Lung microvascular endothelial cell (primary cell): ENCODE measurements at places on chromosomes 1 and 21. TPM values are rescaled to one million over a fixed set of nuclear protein-coding genes. Genes with fewer than 3 reads are reported as not detected.

DNA sequence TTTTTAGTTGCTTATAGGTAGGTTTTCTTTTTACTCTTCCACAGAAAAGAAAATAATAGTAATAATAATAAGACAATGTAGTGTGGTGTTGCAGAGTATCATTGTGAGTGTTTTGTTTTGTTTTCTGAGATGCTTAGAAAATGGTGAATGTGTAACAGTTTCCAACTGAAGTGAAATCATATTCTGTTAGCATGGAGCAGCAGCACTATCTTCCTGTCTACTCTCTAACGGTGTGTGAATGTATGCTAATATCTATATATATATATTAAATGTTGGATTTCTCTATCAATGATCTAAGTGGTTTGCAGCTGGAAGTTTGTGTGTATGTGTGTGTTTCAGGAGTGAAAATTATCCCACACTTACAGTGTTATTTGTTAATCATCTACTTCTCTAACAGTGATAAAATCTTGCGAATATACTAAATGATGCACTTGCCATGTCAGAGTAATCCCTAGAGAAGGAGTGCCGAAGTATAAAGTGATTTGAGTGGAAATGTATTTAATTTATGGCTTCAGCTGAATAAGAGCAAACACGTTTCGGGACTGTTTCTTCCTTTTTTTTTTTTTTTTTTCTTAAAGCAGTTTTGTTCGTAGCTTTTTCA lies 377 bp downstream of the SAMD13 start:
- peak; percentile 3 for DNase-seq

Gene RPTN
- total RNA-seq: not detected in 2 replicates

DNA sequence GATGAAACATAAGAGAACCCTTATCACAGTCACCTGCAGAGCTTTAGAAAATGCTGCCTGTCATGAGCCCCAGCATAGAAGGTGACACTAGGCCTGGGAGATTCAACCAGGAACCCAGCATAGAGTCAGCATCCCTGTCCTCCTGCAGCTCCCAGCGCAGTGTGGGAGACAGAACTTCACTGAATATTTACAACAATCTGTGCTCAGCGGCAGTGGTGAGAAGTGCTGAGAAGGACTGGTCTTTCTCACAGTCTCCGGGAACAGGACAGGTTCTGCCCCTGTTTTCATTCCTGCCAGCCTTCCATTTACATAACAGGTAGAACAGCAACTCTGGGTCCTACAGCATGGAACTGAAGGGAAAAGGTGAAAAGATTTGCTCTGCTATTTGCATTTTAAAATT lies 83.5 kb upstream of the GADD45A start:
- no peak for DNase-seq

Gene ATP6V1G3
- not detected in 2 replicates for total RNA-seq

DNA sequence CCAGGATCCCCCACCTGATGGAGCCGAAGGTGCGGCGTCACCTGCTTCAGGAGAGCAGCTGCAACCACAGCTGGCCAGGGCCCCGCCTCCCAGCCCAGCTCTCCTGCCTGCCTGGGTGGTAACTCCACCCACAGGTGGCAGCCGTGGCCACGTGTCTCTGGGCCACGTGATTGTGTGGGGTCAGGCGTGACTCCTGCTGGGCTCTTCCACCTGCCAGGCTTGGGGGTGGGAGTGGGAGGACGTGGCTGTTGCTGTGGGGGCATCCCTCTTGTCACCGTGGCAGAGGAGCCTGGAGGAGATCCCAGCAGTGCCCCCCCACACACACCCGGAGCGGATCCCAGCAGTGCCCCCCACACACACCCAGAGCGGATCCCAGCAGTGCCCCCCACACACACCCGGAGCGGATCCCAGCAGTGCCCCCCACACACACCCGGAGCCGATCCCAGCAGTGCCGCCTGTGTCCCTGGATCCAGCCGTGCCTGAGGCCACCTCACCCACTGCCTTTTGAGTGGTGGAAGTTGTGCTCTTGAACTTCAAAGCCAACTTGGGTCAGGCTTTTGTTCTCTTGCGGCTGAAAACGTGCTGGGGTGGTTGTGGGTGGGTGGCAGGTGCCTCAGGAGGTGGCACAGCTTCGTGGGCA lies 32.2 kb downstream of the POFUT2 start:
- no peak for DNase-seq

- no peak for DNase-seq
These were observed 41.7 kb downstream of the UTP25 start for GRCh38 chr1:209869291-209870149.

Gene FNBP1L
- total RNA-seq: 34.9 and 40.3 TPM in 2 replicates

- DNase-seq: no peak
These were observed 69.8 kb upstream of the BEND5 start for GRCh38 chr1:48846441-48846840.

GRCh38 chr1:201305815-201306214 lies 22.5 kb downstream of the PKP1 start:
- DNase-seq: no peak

DNA sequence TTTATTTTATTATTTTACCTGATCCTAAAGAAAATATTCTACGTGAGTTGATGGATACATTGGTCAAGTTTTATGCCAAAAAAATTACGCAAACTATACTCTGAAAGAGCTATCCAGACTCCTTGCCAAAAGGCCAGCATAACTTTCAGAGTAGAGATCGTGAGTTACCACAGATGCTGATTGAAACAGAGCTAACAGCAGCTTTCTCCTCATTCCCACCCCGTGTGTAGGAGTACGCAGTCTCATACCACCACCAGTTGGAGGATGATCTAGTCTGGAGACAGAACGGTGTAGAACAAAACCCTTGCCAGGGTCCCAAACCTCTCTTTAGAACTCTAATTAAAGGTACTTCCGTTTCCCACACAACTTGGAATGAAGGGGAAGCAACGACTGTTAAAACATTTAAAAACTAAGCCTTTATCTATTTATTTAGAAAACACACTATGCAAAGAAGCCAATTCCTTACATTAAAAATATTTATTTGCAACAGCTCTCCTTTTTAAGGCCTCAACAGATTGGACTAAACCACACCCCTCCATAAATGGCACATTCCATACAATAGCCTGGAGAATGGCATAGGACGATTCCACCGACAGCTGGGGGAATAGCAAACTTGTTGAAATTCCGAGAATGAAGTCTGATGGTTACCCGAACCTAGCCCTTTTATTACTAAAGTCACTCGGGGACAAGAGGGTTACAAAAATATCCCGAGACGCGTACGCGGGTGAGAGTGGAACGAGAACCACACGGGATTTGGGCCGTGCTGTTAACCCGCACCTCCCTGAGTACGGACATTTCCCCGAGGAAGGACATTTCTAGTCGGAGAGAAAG lies 1.4 kb downstream of the NUCKS1 start:
- peak; percentile 84 for DNase-seq

DNA sequence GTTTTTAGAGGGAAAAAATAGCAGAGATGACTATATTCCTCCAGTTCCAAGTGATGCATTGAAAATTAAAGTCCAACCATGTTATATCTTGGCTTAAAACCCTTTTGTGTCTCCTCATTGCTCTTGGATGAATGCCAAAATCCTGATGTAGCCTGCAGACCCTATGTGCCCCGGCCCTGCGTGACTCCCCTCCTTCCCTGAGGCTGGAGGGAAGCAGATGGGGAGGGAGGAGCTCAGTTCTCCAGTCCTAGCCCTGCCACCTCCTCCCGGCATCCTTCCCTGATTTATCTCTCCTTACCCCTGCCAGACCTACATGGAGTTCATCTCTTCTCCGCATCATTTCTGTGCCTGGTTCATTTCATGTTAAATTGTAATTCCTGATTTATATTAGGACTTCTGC lies 397.4 kb downstream of the PTPRU start:
- DNase-seq: peak; percentile 6

Gene ITLN2
- total RNA-seq: not detected in 2 replicates

- DNase-seq: peak; percentile 37
These were observed 17.8 kb upstream of the PGM1 start for GRCh38 chr1:63575340-63575826.

- DNase-seq: peak; percentile 58
These were observed 126.9 kb upstream of the DUSP10 start for GRCh38 chr1:221868593-221869303.

- DNase-seq: no peak
These were observed 74.7 kb upstream of the OLIG2 start for GRCh38 chr21:32951041-32951440.

- peak; percentile 54 for DNase-seq
These were observed 10.2 kb downstream of the USP24 start for GRCh38 chr1:55204997-55205396.

- no peak for DNase-seq
These were observed 5.5 kb downstream of the C2CD2 start for GRCh38 chr21:41948078-41948895.

DNA sequence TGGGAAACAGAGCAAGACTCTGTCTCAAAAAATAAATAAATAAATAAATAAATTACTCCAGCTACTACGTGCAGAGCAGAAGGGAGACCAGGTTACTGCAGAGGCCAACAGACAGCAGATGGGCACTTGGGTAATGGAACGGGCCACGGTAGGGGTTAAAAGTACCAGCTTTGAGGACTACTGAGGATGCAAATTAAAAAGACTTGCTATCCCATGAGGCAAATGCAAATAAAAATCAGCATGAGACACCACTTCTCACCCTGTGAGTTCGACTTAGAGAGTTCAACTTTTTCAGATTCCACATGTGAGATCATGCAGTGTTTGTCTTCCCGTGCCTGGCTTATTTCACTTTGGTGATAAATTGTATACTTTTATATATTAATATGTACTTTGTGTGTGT lies 6.6 kb downstream of the SLC2A5 start:
- no peak for DNase-seq

GRCh38 chr1:204025917-204026707 lies 46.8 kb upstream of the SOX13 start:
- no peak for DNase-seq

Gene AIRE
- not detected in 2 replicates for total RNA-seq
